ENCODE measurements at places on chromosomes 2 and 18. TPM values are rescaled to one million over a fixed set of nuclear protein-coding genes. Genes with fewer than 3 reads are reported as not detected.

DNA sequence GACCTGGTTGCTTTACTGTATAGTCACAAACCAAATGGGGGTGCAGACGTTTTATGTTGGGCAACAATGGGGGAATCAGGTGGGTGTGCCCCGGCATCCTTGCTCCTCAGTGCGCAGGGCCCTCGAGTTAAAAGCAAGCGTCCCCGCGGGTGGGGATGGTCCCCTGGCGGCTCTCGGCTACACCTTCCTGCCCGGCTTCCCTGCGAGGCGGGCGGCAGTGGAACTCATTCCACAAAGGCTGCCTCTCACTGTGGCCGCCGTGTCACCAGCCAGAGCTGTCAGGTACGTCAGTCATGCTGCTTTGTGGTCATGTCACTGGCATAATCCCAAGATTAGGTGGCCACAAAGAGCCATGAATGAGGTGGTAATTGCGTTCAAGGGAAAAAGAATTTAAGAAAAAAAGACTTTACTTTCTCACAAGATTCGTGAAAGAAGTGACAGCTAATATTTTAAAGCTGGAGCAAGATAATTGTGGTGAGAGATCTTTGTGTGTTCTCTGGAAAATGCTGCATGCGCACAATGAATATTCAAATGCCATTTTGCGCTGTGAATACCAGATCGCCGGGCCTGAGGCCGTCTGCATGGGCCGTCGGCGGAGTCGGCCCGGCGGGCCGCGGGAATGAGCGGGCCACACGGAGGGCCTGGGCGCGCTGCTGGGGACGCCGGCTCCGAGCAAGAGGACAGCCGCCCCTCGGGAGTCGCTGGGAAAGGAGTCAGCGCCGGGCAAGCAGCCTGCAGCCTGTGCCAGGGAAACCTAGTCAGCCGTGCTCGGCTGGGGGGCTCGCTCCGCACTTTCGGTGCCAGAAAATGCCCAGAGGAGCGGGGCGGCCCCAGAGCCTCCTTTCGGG is 82.3 kb upstream of the LDLRAD4 start:
- H3K4me1 ChIP-seq = no peaks in the 10 kb centered on the region
- H3K27ac ChIP-seq = peak overlapping the region; percentile 85
- peak; percentile 32 for DNase-seq
- no peaks in the 10 kb centered on the region for H3K36me3 ChIP-seq
- H3K4me3 ChIP-seq = peak overlapping the region; percentile 55

DNA sequence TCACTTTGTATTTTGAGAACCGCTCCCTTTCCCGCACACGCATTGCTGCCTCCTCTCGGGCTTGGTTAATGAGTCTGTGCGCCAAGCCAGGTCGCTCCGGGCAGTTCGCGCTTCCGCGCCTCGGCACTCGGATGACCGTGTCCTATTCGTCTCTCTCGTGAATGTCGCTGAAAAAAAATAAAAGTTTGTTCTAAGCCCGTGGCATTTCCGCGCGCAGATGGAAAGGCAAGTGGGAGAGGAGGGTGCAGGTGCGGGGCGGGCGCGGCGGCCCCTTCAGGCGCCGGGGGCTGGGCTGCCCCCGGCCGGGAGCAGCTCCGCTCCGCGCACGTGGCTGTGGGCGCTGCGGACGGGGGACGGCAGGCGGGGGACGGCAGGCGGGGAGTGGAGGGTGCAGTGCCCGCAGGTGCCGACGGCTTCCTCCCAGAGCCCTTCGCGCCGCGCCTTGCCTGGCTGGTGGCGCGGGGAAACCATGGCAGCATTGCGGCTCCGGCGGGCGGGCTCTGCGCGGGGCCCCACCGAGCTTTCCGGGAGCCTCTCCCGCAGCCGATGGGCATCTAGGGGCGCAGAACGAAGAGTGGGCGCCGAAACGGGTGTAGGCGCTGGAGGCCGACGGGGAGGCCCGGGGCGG is 159.6 kb upstream of the SIX2 start:
- H3K4me1 ChIP-seq = no peaks in the 10 kb centered on the region
- DNase-seq = no peak
- peak overlapping the region; percentile 34 for H3K4me3 ChIP-seq
- peak overlapping the region; percentile 66 for H3K27ac ChIP-seq

- no peaks in the 10 kb centered on the region for H3K36me3 ChIP-seq
- no peak overlapping the region for H3K27ac ChIP-seq
- no peak overlapping the region for H3K4me3 ChIP-seq
- DNase-seq = peak; percentile 31
- H3K4me1 ChIP-seq = peaks cover 9% of the 10 kb centered on the region
Observed at GRCh38 chr18:61991201-61991600, 98.4 kb upstream of the RNF152 start.

PKP4 gene
- total RNA-seq = 78.0 TPM

GRCh38 chr2:44579115-44579836 is 217.5 kb downstream of the CAMKMT start:
- no peak overlapping the region for H3K4me3 ChIP-seq
- no peak overlapping the region for H3K27ac ChIP-seq
- no peaks in the 10 kb centered on the region for H3K27me3 ChIP-seq

DNA sequence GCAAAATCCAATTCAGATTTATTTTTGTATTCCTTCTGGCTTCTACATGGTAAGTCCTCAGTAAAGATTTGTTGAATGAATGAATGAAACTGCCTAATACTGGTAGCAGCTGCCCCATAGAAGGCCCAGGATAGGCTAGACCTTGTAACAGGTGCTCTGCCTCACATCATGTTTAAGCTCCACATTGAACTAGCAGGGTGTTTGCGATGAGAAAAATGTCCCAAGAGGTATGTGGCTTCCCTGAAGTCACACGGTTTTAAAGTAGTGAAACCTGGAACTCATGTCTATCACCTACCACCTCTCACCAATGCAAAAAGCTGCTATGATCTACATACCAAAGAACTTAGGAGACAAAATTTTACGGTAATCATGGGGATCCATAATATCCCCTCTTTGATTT is 765 bp upstream of the LHCGR start:
- no peak overlapping the region for H3K27ac ChIP-seq
- no peaks in the 10 kb centered on the region for H3K4me1 ChIP-seq
- no peaks in the 10 kb centered on the region for H3K36me3 ChIP-seq
- H3K4me3 ChIP-seq = no peak overlapping the region
- DNase-seq = no peak
- H3K27me3 ChIP-seq = no peaks in the 10 kb centered on the region

FASTKD2 gene
- total RNA-seq = 77.4 TPM

DNA sequence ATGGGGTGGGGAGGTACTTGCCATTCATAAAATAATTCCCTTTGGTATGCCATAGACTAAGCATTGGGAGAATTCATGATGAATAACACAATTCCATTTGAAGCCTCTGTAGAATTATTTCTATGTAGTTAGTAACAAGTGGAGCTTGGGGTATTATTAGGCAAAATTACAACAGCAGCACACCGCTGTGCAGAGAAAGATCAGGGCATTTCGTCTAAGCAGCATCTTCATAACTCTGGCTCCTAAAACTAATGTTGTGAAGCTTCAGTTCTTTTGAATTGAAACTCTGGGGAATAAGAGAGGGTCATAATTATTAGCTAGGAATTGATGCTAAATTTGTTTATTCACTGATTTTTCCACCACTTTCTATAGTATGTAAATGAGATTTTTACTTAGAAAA is 630.7 kb downstream of the DCC start:
- H3K27ac ChIP-seq = no peak overlapping the region
- H3K4me3 ChIP-seq = no peak overlapping the region
- DNase-seq = no peak
- H3K4me1 ChIP-seq = no peaks in the 10 kb centered on the region
- no peaks in the 10 kb centered on the region for H3K27me3 ChIP-seq

GRCh38 chr2:43300781-43301583 is 74.6 kb upstream of the ZFP36L2 start:
- no peak overlapping the region for H3K4me3 ChIP-seq
- no peaks in the 10 kb centered on the region for H3K36me3 ChIP-seq
- H3K27me3 ChIP-seq = no peaks in the 10 kb centered on the region
- no peak for DNase-seq

DNA sequence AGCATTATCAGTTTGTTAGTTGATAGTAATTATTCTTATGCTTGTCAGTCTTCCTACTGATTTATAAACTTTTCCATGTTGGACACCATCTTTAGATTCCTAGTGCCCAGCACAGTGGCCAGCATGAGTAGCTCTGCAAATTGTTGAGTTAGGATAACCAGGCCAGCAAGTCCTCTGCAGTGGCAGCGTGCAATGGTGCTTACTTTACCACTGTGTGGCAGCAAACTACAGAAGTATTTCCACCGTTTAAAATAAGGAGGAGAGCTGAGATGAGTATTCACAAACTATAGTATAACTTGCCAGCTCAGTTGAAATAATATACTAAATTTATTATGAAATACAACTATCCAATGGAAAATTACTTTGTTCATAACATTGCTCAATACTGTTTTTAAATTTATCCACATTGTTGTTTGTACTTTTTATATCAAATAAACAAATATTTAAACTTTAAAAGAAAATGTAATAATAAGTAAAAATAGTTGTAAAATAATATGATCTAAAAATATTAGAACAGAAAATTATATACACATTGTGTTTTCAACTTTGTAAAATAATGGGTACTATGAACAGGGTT is 9.3 kb upstream of the THADA start:
- H3K4me3 ChIP-seq = no peak overlapping the region
- no peak overlapping the region for H3K27ac ChIP-seq
- H3K36me3 ChIP-seq = no peaks in the 10 kb centered on the region
- no peaks in the 10 kb centered on the region for H3K27me3 ChIP-seq
- H3K4me1 ChIP-seq = no peaks in the 10 kb centered on the region

DNA sequence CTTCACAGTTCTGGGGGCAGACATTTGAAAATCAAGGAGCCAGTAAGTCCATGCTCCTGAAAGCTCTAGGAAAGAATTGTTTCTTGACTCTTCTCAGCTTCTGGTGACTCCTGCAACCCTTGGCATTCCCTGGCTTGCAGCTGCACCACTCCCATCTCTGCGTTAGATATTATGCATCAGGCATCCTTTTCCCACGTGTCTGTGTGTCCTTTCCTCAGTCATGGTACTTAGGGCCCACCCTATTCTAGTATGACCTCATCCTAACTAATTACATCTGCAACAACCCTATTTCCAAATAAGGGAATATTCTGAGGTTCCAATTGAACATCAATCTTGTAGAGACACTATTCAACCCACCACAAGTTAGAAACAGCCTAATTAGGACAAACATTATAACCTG is 931.7 kb upstream of the CHAC2 start:
- H3K4me1 ChIP-seq = no peaks in the 10 kb centered on the region
- H3K27ac ChIP-seq = no peak overlapping the region
- no peak overlapping the region for H3K4me3 ChIP-seq
- H3K36me3 ChIP-seq = no peaks in the 10 kb centered on the region
- no peaks in the 10 kb centered on the region for H3K27me3 ChIP-seq
- no peak for DNase-seq

SERPINB10 gene
- total RNA-seq = not detected

- DNase-seq = no peak
- H3K36me3 ChIP-seq = no peaks in the 10 kb centered on the region
- H3K27me3 ChIP-seq = no peaks in the 10 kb centered on the region
- no peaks in the 10 kb centered on the region for H3K4me1 ChIP-seq
- no peak overlapping the region for H3K27ac ChIP-seq
- no peak overlapping the region for H3K4me3 ChIP-seq
Observed at GRCh38 chr2:150859877-150860276, 372.4 kb upstream of the RND3 start.

DNA sequence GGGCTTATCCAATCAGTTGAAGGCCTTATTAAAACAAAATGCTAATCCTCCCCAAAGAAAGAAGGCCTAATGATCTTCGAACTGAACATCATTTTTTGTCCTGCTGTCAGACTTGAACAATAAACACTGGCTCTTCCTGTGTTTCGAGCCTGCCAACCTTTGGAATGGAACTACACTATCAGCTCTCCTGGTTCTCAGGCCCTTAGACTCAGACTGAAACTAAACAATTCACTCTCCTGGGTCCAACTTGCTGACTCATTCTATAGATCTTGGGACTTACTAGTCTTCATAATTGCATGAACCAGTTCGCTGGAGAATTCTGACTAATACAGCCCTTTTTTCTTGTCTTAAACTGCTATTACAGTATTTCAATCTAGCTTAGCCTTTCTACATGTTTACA is 235.2 kb downstream of the LNPK start:
- H3K36me3 ChIP-seq = no peaks in the 10 kb centered on the region
- no peak overlapping the region for H3K27ac ChIP-seq
- H3K4me1 ChIP-seq = no peaks in the 10 kb centered on the region
- DNase-seq = no peak

GRCh38 chr2:153971855-153972254 is 100.1 kb downstream of the GALNT13 start:
- H3K27ac ChIP-seq = no peak overlapping the region
- no peaks in the 10 kb centered on the region for H3K27me3 ChIP-seq
- H3K36me3 ChIP-seq = no peaks in the 10 kb centered on the region
- no peak overlapping the region for H3K4me3 ChIP-seq

LBX2 gene
- not detected for total RNA-seq

DRC1 gene
- total RNA-seq = not detected

LAMA1 gene
- 0.88 TPM for total RNA-seq

DNA sequence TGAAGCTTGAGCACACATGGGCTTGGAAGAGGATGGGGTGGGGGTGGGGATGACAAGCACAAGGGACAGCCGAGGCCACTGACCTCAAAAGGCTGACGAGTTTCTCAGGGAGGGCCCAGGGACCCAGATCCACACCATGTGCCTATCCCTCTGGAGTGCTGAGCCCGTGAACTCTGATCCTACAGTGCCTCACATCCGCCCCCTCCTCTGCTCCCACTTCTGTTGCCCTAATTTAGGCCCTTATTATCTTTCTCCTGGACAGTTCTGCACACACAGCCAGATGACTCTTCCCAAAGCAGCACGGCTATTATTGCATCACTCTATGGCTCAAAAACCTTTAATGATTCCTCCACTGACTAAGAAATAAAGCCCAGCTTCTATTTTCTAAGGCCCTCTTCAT is 24.8 kb downstream of the CYRIA start:
- no peaks in the 10 kb centered on the region for H3K27me3 ChIP-seq
- peak; percentile 69 for DNase-seq

GRCh38 chr2:71601136-71602114 is 148.1 kb downstream of the DYSF start:
- no peaks in the 10 kb centered on the region for H3K27me3 ChIP-seq
- no peaks in the 10 kb centered on the region for H3K4me1 ChIP-seq
- no peak overlapping the region for H3K4me3 ChIP-seq
- H3K36me3 ChIP-seq = no peaks in the 10 kb centered on the region

GRCh38 chr18:9849407-9850283 is 36.1 kb upstream of the TXNDC2 start:
- no peak overlapping the region for H3K4me3 ChIP-seq
- no peak for DNase-seq
- H3K27ac ChIP-seq = no peak overlapping the region
- H3K27me3 ChIP-seq = no peaks in the 10 kb centered on the region

SCN2A gene
- total RNA-seq = 15.8 TPM

ST3GAL5 gene
- total RNA-seq = 12.3 TPM

METAP1D gene
- 38.2 TPM for total RNA-seq

GRCh38 chr2:118558846-118559245 is 288.6 kb downstream of the EN1 start:
- DNase-seq = no peak
- H3K27me3 ChIP-seq = no peaks in the 10 kb centered on the region
- no peaks in the 10 kb centered on the region for H3K4me1 ChIP-seq
- no peaks in the 10 kb centered on the region for H3K36me3 ChIP-seq
- no peak overlapping the region for H3K4me3 ChIP-seq
- H3K27ac ChIP-seq = no peak overlapping the region

GRCh38 chr2:28096421-28096820 is 205.9 kb downstream of the BABAM2 start:
- no peak for DNase-seq
- no peaks in the 10 kb centered on the region for H3K4me1 ChIP-seq
- H3K36me3 ChIP-seq = no peaks in the 10 kb centered on the region
- H3K4me3 ChIP-seq = no peak overlapping the region
- no peak overlapping the region for H3K27ac ChIP-seq
- H3K27me3 ChIP-seq = no peaks in the 10 kb centered on the region

ANKRD12 gene
- total RNA-seq = 122 TPM

Data from uterus (tissue), 4 donors.